ENCODE measurements at places on chromosomes 12 and 14.

DNA sequence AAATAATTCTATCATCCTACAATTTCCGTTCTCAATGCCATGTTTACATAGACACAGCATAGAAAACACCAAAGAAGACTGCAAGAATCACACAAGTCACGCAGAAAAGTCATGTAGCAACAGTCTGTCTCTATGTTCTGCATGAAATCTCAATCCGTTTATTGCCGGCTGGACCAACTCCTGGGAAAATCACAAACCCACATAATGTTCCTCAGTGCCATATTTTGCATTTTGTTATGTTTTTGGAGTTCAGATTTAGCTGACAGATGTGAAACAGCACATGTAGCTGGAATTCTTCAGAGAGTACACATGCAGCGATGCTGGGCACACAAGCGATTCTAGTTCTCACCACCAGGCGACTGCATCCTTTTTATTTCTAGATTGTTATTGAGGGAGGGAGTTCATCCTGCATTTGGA, 193.1 kb downstream of the APAF1 start:
- no peak for DNase-seq

DNA sequence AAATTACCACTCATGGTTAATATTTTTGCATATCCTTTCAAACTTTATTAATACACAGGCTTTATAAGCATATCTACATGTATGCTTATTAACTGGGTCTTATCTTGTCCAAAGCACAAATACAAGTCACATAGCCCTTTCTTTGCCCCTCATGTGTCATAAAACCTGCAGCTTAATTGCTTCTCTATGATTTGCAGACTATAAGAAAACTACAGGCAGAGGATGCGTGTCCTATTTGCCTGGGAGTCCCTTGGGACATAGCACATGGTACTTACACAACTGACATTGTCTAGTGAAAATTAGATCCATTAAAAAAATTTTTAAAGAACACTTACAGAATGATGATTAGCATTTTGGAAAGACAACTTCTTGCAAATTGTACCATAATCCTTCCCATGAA, 190.5 kb upstream of the PLEKHA5 start:
- no peak for DNase-seq

GRCh38 chr14:105860615-105861580, 334.5 kb downstream of the TMEM121 start:
- DNase-seq: no peak

DNA sequence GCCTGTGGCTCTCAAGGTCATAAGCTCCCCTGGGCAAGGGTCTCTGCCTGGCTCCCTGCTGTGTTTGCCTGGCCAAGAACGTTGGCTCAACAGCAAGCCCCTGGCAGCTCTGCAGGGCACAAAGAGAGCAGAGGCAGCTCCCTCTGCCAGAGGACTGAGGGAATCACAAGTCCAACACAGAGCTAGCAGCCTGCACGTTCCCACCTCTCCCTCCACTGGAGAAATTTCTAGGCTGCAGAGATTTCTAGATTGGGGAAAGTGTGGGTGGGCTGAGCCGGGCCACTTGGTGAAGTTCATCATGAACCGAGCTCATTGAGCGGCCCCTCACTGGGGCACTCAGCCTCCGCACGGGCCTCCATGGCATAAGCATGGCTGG, 19.8 kb downstream of the ZFYVE21 start:
- no peak for DNase-seq

DNA sequence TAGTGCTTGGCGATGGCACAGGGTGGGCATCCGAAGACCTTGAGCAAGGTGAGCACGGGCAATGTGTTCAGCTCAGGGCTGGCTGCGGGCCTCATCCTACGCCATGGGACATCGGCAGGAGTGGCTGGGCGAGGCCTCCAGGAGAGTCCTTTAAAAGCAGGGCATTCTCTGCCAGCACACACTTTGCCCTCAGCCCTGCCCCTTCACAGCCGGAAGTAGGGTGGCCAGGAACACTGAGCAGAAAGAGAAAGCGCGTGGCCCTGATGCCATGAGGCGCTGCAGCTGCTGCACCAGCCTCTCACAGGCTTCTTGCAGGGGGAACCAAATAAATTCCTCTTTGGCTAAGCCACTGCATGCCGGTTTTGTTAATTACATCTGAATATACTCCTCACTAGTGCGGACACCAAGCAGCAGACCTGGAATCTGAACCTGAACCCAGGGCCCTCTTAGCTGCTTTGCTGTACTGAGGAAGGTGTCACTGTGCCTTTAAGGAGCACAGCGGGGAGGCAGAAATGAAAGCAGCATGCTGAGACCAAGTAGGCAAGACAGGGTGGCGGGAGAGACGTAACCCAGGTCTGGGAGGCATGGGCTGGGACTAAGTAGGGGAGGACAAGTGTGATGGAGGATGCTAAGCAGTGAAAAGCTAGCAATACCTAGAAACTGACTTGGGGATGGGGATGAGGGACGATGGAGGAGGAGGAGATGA, 155.2 kb downstream of the TTC7B start:
- no peak for DNase-seq

DNA sequence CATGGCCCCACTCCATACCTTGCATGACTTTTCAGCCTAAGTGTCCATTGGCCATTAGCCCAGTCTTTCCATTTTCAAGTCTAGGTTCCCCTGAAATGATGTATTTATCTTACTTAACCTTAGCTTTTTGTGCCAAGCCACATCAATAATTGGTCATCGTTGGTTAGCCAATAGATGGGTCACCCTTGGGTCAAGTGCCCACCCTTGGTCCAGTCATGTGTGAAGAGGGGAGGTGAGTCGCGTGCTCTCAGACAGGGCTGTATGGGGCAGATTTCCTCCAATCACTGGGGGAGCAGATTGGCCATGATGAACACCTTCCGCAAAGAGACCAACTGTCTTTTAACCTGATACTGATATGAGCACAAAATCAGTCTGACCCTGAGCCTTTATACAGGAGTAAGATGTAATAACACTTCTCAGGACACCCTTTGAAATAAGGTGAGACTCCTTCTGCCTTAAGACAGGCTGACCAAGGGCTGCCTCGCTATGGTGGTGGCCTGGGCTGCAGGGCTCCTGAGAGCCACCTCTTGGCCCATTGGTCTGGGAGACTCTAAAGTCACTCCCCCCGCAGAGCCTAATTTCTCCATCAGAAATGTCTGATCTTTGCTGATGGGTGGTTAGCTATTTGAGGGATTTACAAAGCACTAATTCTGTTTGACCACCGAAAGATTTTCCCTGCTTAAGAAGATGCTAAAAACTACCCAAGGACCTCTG, 143.2 kb downstream of the ZFP36L1 start:
- no peak for DNase-seq

Data from activated CD8-positive, alpha-beta memory T cell treated with anti-CD3 and anti-CD28 coated beads for 4 hours (primary cell).